Upper lobe of left lung (tissue), 6 donors: ENCODE measurements at places on chromosomes 1 and 21. TPM values are rescaled to one million over a fixed set of nuclear protein-coding genes. Genes with fewer than 3 reads are reported as not detected.

- DNase-seq = no peak
These were observed 34.0 kb upstream of the RUNX3 start for GRCh38 chr1:24963943-24964693.

The TIE1 gene
- total RNA-seq = 71.6 TPM

- no peak for DNase-seq
These were observed 774.1 kb upstream of the B3GALT2 start for GRCh38 chr1:193960499-193960898.

DNA sequence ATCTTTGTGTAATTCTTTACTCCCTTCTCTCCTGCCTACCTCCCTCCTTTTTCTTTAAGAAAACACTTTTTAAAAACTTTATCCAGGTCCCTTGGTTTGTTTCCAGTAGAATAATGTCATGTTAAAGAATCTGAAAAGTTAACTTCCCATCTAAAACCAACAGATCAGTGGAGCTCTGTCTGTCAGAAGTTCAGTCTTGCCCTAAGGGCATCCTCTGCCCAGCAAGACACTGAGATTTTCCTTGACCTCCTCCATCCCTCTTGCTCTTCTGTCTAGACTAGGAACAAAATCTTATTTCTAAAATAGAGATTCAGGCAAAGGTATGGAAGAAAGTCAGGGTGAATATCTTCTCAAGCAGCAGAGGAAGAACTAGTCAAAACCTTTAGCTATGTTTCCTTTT, 5.7 kb upstream of the GNL2 start:
- no peak for DNase-seq

GRCh38 chr1:209249785-209250440, 333.6 kb upstream of the CAMK1G start:
- no peak for DNase-seq

DNA sequence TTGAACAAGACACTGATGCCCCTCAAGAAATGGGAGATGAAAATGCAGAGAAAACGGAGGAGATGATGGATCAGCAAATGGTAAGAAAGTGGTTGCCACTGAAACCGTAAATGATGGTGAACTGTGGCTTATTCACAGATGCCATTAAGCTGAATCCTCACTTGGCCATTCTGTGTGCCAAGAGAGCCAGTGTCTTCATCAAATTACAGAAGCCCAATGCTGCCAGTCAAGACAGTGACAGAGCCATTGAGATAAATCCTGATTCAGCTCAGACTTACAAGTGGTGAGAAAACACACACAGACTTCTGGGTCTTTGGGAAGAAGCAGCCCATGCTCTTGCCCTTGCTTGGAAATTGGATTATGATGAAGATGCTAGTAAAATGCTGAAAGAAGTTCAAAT, 52.5 kb downstream of the NBPF6 start:
- no peak for DNase-seq

The ZNF593OS gene
- not detected for total RNA-seq

GRCh38 chr1:22754824-22755223, 44.2 kb downstream of the EPHB2 start:
- no peak for DNase-seq

DNA sequence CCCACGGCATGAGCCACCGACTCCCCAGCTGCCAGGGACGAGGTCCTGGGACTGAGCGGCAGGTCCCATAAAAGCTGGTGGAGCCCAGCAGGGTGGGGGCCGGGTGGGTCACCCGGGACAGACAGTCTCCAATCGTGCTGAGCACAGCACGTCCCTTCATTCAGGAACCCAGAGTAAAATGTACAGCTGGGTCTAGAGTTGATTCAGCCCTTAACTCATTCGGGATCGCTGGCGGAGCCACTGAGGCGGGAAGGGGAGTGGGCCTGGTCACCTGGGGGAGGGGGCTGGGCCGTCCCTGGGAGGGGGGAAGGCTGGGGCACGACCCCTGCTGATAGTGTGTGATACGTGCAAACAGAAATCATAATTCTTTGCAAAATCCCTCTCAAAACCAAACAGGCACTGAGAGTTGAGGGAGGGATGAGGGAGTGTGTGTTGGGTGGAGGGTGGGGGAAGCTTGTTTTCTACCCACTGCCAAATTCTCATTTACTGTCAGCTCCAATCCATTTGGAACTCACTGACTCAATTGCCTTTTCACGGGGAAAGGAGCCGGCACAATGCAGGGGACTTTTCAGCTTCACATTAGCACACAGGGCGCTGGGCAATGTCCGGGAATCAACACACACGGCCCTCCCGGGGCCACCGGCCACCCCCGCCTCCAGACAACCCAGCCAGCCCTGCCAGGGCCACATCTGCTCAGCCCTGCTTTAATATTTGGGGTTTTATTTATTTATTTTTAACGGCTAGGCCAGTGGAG, 13.8 kb downstream of the CASZ1 start:
- DNase-seq = no peak

DNA sequence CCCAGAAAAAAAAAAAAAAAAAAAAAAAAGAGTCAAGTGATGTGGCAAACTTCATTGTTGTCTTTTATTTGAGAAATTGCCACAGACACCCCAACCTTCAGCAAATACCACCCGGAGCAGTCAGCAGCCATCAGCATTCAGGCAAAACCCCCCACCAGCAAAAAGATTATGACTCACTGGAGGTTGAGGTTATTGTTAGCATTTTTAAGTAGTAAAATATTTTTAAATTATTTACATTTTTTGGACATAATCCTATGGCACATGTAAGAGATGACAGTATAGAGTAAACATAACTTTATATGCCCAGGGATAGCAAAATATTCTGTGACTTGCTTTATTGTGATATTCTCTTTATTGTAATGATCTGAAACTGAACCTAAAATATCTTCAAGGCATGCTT, 95.6 kb downstream of the CENPF start:
- DNase-seq = no peak

The SHISA4 gene
- total RNA-seq = 16.7 TPM

The RIMKLA gene
- total RNA-seq = 5.9 TPM

- no peak for DNase-seq
These were observed 3.2 kb upstream of the BEST4 start for GRCh38 chr1:44790968-44791801.

The SPRR1B gene
- not detected for total RNA-seq

DNA sequence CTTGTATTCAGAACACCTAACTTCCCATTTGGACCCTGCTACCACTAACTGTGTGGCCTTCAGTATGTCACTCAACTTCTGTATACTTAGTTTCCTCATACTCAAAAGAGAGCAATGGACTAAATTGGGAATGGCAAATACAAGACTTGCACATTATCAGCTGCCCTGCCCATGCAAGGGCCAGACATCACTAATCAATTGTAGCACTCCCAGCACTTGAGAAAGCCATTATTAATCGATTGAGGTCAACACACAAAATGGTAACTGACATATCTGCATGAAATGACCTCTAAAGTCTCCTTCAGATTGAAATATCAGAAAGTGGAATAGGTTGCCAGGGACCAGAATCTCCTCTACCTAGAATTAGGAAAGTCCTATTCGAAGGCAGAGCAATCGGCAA, 59.2 kb downstream of the MT1HL1 start:
- no peak for DNase-seq

- no peak for DNase-seq
These were observed 235.9 kb upstream of the IRF2BP2 start for GRCh38 chr1:234845836-234846235.

DNA sequence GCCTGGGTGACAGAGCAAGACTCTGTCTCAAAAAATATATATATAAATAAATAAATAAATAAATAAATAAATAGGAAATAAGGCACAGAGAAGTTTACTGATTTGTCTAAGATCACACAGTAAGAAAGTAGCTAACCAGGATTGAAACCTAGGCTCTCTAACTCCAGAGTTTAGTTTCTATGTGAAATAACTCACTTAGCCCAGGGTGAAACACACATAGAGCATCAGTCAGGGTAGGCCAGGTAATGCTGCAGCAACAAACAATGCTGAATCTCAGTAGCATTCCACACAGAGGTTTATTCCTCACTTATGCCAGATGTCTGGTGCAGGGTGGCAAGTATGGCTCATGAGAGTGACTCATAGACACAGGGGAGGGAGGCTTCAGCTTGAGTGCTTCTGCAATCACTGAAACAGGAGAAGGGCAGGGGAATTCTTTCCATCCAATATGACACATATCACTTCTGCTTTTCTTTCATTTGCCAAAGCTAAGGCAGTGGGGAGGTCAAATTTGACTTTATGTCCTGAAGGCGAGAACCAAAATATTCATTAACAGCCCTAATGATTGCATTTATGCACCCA, 37.1 kb upstream of the KANK4 start:
- peak; percentile 53 for DNase-seq

- no peak for DNase-seq
These were observed 3.7 kb upstream of the DVL1 start for GRCh38 chr1:1352786-1353388.

The LCE3B gene
- not detected for total RNA-seq

The SELL gene
- 18.3 TPM for total RNA-seq

DNA sequence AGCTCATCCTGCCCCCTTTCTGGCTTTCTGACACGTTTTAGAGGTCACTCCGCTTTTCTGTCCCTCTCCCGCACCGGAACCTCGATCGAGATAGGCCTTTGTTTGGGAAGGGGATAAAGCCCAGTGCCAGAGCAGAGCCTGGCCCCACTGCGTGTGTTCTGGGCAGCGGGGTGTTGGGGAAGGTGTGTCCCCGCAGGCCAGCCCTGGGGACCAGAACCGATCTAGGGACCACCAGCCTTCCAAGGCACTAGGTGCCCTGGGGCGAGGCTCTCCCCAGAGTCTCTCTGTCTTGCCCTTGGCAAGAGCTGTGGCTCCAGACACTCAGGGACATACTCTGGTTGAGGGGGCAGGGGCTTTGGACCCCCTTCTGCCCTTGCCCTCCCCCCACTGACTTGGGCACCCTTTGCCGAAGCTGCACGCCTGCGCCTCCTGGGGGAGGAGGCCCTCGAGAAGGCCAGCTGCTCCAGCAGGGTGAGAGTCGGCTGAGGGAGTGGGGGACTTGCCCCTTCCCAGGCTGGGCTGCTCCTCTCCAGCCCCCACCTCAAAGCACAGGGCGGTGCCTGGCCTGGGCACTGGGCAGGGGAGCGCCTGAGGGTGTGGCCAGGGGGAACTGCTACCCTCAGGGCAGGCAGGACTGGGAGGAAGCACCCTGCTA, 16.4 kb downstream of the PRXL2B start:
- DNase-seq = peak; percentile 58

DNA sequence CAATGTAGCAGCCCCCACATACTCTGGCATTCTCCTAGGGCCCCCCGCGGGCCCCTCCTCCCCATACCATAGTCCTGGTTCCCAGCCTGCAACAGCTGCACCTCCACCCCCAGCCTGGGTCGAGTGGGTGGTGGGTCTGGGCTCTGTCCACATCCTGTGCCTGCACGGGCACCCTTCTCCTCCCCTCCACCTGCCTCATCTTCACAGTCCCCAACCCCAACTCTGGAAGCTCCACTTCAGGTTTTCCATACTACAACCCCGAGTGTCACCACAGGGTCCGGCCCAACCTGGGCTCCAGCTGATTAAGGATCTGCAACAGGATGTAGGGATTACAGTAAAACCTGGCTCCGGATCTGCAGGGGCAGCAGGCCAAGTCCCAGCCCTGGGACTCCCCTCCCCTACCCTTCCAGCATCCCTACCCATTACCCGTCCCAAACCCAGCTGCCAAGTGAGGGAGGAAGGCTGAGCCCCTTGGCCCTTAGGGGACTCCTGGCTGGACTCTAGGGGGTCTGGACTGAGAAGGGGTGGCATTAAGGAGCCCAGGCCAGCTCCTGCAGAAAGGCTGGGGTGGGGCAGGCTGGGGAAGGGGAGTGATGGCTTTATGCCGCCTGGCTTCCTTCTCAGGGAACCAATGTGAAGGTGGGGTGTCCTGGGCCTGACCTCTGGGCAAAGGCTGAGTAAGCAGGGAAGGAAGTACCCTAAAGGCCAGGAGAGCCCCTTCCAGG, 116.8 kb downstream of the CASZ1 start:
- peak; percentile 57 for DNase-seq

The DIPK1A gene
- total RNA-seq = 4.3 TPM

- no peak for DNase-seq
These were observed 623 bp upstream of the BGLAP start for GRCh38 chr1:156241311-156241811.

The SLC2A5 gene
- total RNA-seq = 11.5 TPM

DNA sequence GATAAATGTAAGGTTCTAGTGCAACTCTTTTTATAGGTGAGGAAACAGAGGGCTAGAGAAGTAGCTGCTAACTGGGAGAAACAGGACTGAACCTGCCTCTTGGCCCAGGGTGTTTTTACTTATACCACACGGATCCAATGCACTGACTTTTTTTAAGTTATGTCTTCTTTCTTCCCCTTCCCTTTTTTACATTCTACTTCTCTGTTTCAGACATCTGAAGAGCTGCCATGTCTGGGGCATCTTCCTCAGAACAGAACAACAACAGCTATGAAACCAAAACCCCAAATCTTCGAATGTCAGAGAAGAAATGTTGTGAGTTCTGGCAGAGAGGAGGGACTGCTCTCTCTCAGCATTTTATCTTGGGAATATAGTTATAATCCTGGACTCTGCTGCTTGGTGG, 1.4 kb downstream of the PFKFB2 start:
- DNase-seq = no peak

DNA sequence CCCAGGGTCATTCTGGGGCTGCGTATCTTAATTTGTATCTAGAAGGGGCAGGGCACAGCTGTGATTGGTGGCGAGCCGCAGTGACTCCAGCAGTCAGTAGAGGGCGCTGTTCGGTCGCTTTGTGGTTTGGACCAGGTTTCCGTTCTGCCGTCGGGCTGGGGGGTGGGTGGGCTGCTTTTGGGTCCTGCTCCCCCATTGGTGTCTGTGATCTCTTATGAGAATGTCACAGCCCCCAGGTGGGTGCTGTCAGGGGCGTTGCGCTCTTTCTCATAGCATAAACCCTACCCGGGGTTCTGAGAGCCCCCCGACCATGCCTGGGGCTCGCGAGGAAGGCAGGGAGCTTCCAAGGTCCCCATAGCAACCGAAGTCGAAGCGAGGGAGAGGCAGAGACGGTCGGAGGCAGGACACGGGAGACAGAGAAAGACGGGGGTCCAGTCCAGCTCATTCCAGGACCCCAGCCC, 5.4 kb downstream of the TFF3 start:
- DNase-seq = peak; percentile 68

- DNase-seq = peak; percentile 87
These were observed 11.2 kb downstream of the TNFRSF1B start for GRCh38 chr1:12177999-12178441.

The ATF3 gene
- 18.7 TPM for total RNA-seq

DNA sequence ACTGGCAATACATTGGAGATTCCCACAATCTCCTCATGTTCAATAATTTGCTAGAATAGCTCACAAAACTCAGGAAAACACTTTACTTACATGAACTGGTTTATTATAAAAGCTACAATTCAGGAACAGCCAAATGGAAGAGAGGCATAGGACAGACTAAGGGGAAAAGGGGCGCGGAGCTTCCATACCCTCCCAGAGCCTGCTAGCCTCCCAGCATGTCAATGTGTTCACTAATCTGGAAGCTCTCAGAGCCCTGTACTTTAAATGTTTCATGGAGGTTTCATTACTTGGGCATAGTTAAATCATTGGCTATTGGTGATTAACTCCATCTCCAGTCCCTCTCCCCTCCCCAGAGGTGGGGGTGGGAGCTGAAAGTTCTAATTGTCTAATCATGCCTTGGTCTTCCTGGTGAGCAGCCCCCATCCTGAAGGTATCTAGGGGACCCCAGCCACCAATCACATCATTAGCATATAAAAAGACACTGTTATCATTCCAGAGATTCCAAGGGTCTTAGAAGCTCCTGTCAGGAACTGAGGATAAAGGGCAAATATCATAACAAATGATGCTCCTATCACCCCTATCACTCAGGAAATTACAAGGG, 10.9 kb upstream of the DMRTB1 start:
- no peak for DNase-seq

The IL12RB2 gene
- total RNA-seq = not detected

The MYBPH gene
- not detected for total RNA-seq
